ENCODE measurements at places on chromosomes 1 and 21.

- H3K4me3 ChIP-seq: no peak overlapping the region
- H3K27ac ChIP-seq: no peak overlapping the region
- H3K4me1 ChIP-seq: no peaks in the 10 kb centered on the region
- no peak for DNase-seq
- H3K36me3 ChIP-seq: no peaks in the 10 kb centered on the region
Observed at GRCh38 chr1:10874351-10874750, 77.9 kb upstream of the CASZ1 start.

DNA sequence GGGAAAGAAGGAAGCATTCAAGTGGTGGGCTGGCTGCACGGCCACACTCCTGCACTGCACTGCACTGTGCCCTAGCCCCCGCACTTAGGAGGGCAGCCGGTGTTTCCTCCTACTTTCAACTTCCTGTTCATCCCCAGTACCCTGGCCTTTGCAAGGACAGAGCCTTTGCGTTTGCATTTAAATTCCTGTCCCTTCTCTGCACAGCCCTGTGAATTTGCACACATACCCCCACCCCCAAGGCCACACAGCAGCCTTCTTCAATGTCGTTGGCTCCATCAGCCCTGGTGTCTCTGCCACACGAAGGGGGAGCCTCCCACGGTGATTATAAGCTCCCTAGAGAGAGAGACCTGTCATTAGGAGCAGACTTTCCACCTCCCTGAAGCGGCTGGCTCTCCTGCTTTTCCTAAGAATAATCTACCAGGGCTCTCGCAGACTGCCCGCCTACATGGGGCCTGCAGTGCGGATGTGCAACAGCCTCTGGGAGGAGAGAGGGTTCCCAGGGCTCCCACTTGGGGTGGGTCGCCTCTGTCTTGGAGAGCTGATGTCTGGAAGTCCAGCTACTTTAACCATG, 13.2 kb upstream of the SLC45A3 start:
- no peak overlapping the region for H3K4me3 ChIP-seq
- no peaks in the 10 kb centered on the region for H3K36me3 ChIP-seq
- H3K27ac ChIP-seq: no peak overlapping the region
- H3K4me1 ChIP-seq: peaks cover 31% of the 10 kb centered on the region
- DNase-seq: no peak
- H3K27me3 ChIP-seq: no peaks in the 10 kb centered on the region

DNA sequence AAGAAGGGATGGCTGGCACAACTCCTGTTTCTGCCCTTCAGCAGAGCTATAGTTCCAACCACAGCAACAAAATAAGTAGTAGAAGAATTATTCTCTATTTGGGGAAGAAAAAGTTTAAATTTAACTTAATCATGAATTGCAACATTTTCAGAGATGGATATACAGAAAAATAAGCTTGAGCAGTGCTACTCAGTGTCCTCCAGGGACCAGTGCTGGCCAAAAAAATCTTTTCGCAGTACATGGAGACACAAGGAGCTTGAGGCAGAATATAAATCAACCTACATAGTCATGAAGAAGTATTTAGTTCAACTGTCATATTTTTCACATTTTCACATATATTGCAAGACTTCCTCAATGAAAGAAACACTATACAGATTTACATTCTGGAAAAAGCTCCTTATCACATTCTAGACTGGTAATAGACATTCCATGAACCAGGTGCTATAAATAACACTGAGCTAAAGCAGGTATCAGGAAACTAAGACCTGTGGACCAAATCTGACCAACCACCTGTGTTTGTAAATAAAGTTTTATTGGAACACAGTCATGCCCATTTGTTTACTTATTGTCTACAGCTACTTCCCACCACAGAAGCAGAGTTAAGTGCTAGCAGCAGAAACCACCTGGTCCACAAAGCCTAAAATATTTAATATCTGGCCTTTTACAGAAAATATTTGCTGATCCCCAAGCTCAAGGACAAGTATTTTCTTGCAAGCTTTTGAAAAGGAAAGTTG, 101.9 kb downstream of the RGS21 start:
- H3K4me1 ChIP-seq: no peaks in the 10 kb centered on the region
- H3K27ac ChIP-seq: no peak overlapping the region
- DNase-seq: no peak
- no peak overlapping the region for H3K4me3 ChIP-seq
- H3K36me3 ChIP-seq: no peaks in the 10 kb centered on the region
- H3K27me3 ChIP-seq: no peaks in the 10 kb centered on the region

GRCh38 chr1:24216276-24217074, 29.4 kb upstream of the IFNLR1 start:
- no peak overlapping the region for H3K27ac ChIP-seq
- no peak for DNase-seq
- H3K4me3 ChIP-seq: no peak overlapping the region
- no peaks in the 10 kb centered on the region for H3K36me3 ChIP-seq
- no peaks in the 10 kb centered on the region for H3K27me3 ChIP-seq
- no peaks in the 10 kb centered on the region for H3K4me1 ChIP-seq

- no peaks in the 10 kb centered on the region for H3K36me3 ChIP-seq
- no peak overlapping the region for H3K4me3 ChIP-seq
- DNase-seq: no peak
- no peaks in the 10 kb centered on the region for H3K27me3 ChIP-seq
- H3K27ac ChIP-seq: no peak overlapping the region
- H3K4me1 ChIP-seq: peaks cover 2% of the 10 kb centered on the region
Observed at GRCh38 chr1:156097499-156098178, 15.4 kb upstream of the MEX3A start.

GRCh38 chr1:228960705-228961104, 225.4 kb downstream of the RHOU start:
- H3K27ac ChIP-seq: no peak overlapping the region
- DNase-seq: no peak
- no peaks in the 10 kb centered on the region for H3K27me3 ChIP-seq
- H3K36me3 ChIP-seq: no peaks in the 10 kb centered on the region

DNA sequence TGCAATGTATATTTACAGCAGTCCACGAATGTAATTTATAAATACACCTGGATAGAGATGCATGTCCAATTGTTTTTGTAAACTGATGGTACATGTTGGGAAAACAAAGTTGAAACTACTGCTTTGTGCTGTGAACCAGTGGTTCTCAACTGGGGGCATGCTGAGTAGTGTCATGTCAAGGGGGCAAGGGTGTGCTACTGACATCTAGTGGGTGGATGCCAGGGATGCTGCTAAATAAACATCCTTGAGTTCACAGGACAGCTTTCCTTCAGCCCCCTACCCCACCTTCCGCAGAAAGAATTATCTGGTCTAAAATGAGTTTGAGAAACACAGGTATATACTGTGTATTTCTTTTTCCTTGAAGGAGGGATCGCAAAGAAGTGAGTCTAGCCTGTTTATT, 95.9 kb downstream of the RASAL2 start:
- no peaks in the 10 kb centered on the region for H3K27me3 ChIP-seq
- no peak overlapping the region for H3K4me3 ChIP-seq
- H3K36me3 ChIP-seq: no peaks in the 10 kb centered on the region
- DNase-seq: no peak
- H3K27ac ChIP-seq: no peak overlapping the region

DNA sequence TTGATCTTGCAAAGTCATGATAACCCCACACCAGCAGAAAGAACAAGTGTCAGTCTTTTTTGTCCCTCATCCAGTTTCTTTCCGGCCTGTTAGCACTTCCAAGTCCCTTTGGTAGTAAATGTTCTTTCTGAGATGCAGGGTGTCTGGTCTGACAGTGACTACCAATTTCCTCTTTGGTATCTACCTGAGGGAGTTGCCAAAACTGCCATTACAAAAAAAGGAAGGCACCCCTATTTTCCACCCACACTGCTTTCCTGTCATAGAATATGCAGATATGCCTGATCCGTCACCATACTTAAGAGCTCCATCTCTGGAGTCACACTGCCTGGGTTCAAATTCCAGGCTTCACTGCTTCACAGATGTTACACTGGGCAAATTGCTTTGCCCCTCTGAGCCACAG, 72.4 kb downstream of the ZNF281 start:
- no peak overlapping the region for H3K27ac ChIP-seq
- DNase-seq: no peak
- no peaks in the 10 kb centered on the region for H3K4me1 ChIP-seq
- no peaks in the 10 kb centered on the region for H3K36me3 ChIP-seq
- no peaks in the 10 kb centered on the region for H3K27me3 ChIP-seq
- H3K4me3 ChIP-seq: no peak overlapping the region

DNA sequence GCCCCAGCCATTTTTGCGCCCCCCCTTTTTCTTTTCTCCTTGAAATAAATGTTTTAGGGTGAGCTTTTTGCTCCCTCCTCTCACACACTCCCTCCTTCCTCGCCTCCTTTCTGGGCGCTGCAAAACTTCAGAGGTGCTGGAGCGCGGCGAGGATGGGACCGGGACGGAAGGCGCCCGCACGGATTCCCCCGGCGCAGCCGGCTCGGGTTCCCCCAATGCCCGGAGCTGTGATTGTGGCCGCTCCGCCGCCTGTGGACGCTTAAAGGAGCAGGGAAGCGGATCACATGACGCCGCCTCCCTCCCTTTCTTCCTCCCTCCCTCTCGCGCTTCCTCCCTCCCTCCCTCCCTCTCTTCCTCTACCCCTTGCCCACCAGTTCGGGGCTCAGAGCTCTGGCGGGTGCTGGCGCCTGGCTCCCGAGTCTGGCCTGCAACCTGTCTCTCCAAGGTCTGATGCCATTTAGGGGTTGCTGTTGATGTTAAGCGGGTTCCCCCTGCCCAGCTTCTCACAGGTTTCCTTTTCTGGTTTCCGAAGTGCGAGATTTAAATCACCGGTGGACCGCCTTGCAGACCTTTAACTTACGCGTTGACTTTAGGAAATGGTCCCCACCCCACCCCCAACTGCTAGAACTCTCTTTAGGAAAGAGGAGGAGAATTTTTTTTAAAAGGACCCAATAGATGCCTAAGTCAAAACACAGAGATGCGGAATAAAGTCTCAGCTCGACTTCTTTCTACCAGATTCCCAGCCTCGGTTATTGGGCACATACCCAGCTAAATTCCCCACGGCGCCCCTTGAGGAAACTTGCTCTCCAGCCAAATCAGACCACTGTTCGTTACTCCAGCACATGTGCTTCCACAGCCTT, at the start of gene WLS:
WLS (minus strand) TSS at position 235 of the 860 bp plus-strand sequence; CDS start at position 11, 224 bp downstream.
- H3K27me3 ChIP-seq: no peaks in the 10 kb centered on the region
- H3K36me3 ChIP-seq: no peaks in the 10 kb centered on the region
- no peaks in the 10 kb centered on the region for H3K4me1 ChIP-seq
- peak within 1 kb of the TSS; percentile 35 for H3K27ac ChIP-seq

- H3K4me3 ChIP-seq: no peak overlapping the region
- no peaks in the 10 kb centered on the region for H3K36me3 ChIP-seq
- no peak for DNase-seq
- no peak overlapping the region for H3K27ac ChIP-seq
- no peaks in the 10 kb centered on the region for H3K4me1 ChIP-seq
- no peaks in the 10 kb centered on the region for H3K27me3 ChIP-seq
Observed at GRCh38 chr1:197027359-197027758, 39.7 kb downstream of the F13B start.

DNA sequence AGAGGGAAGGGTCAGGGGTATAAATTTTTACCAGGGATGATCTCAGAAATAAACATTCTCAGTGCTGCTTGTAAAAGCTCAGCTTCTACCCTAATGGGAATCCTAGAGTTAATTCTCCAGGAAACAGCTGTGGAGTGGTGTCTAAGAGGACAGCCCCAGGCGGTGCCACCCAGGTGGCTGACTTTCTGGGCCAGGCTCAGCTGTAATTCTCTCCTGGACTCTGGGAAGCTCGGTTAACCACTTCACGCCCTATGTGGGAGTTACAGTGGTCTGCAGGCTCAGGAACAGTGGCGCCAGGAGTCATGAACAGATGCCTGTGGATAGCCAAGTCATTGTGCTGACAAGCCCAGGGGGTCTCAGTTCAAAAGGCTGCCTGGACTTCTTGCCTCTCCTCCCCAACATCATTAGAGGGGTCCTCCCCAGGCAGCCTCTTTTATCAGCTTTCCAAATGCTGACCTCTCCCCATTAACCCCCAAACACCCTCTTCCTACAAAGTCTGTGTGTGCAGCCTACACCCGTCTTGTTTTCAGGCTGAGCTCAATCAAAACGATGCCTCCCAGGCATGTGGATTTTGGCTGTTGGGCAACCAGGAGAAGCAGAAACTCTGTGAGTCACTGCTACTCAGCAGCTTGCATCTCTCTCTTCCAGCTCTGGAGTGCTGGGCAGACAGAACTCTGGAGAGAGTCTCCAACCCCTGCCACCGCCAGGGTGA, 1.2 kb downstream of the HHIPL2 start:
- H3K4me1 ChIP-seq: no peaks in the 10 kb centered on the region
- DNase-seq: no peak
- H3K4me3 ChIP-seq: no peak overlapping the region
- no peaks in the 10 kb centered on the region for H3K36me3 ChIP-seq
- no peaks in the 10 kb centered on the region for H3K27me3 ChIP-seq
- no peak overlapping the region for H3K27ac ChIP-seq

GRCh38 chr1:3055051-3055450, 14.0 kb upstream of the PRDM16 start:
- H3K27ac ChIP-seq: no peak overlapping the region
- no peak overlapping the region for H3K4me3 ChIP-seq
- no peaks in the 10 kb centered on the region for H3K36me3 ChIP-seq
- no peaks in the 10 kb centered on the region for H3K4me1 ChIP-seq
- no peaks in the 10 kb centered on the region for H3K27me3 ChIP-seq

- no peak overlapping the region for H3K4me3 ChIP-seq
- no peaks in the 10 kb centered on the region for H3K27me3 ChIP-seq
- no peaks in the 10 kb centered on the region for H3K36me3 ChIP-seq
- H3K27ac ChIP-seq: no peak overlapping the region
- DNase-seq: no peak
- H3K4me1 ChIP-seq: no peaks in the 10 kb centered on the region
Observed at GRCh38 chr1:31675161-31675560, 28.7 kb downstream of the COL16A1 start.

DNA sequence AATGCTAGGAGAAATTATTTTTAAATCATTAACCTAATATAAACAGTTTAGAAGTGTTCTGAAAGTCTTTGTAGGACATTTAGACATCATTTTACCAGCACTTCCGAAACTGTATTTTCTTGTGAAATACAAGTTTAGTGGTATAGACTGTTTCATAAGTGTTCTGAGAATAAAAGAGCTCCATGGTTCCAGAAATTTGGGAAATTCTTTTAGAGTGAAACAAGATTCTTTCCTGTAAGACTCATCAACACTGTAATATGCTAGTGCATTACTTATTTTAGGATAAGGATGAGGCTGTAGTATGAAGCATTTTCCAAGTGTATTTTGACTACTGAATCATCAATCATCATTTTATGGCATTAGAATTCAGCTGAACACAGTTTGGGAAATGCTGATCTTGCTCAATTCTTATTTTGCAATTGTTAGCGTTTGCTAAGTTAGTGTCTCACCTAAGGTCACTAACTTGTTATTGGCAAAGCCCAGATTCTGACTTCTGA, 73.4 kb downstream of the CEP350 start:
- H3K4me1 ChIP-seq: no peaks in the 10 kb centered on the region
- H3K27ac ChIP-seq: peak overlapping the region; percentile 5
- peaks cover 30% of the 10 kb centered on the region for H3K36me3 ChIP-seq
- H3K4me3 ChIP-seq: no peak overlapping the region

DNA sequence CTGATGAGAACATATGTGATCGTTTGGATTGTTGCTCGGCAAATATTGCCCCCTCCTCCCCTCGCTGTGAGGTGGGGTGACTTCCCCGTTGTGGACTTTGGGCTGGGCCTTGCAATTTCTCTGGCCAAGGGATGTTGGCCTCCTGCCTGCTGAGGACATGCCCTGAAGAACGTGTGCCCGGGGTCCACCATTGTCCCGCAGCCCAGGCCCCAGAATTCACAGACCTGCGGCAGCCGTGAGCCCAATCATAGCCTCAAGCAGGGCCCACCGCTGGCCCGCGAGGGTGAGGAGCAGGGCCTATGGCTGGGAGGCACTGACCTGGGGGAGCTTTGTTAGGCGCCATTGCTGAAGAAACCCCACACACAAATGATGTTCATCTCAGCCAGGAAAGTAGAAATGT, 58.3 kb upstream of the ACTRT2 start:
- no peak overlapping the region for H3K4me3 ChIP-seq
- no peaks in the 10 kb centered on the region for H3K27me3 ChIP-seq
- H3K27ac ChIP-seq: no peak overlapping the region

- no peaks in the 10 kb centered on the region for H3K36me3 ChIP-seq
- H3K27ac ChIP-seq: no peak overlapping the region
Observed at GRCh38 chr1:59290193-59290949, 6.5 kb upstream of the FGGY start.

Data from right lobe of liver (tissue), 6 donors.